ENCODE measurements at places on chromosomes 6 and 20.

GRCh38 chr6:157755746-157756411, 67.2 kb upstream of the SNX9 start:
- no peak for DNase-seq

GRCh38 chr6:161217628-161218027, 56.2 kb downstream of the AGPAT4 start:
- DNase-seq: no peak

DNA sequence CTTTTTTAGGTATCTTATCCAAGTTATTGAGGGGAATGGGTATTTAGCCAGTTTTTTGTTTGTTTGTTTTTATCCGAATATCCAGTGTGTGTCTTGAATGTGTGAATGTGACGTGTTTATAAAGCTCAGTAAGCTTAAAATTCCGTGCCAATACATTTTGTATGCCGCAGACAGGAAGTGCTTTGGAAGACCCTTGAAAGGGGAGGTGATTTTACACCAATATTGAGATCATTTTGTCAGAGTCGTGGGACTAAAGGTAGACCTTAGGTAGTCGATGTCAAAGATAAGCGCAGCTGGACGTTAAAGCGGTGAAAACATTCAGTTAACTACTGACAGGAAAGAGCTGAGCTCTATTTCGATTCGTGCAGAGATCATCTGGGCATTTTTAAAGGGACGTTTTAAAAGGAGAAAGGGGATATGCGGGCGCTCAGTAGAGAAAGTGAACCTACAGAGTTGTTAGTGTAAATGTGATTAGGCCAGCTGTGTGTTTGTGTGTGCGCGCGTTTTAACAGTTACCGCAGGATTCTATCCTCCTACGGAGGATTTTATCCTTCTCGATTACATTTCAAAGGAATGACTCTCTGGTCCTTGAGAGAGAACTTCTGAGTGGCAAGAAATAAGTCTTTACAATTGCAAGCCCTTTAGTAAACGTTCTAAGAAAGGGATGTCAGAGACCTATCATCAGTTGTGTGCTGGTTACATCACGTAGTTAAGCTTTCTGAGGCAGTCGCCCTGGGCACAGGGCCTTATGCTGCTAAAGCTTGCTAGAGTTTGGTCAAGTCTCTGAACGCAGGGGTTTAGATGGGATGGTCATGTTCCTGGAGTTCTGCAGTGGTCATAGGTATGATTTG, 625 bp upstream of the ECHDC1 start:
- peak; percentile 80 for DNase-seq

DNA sequence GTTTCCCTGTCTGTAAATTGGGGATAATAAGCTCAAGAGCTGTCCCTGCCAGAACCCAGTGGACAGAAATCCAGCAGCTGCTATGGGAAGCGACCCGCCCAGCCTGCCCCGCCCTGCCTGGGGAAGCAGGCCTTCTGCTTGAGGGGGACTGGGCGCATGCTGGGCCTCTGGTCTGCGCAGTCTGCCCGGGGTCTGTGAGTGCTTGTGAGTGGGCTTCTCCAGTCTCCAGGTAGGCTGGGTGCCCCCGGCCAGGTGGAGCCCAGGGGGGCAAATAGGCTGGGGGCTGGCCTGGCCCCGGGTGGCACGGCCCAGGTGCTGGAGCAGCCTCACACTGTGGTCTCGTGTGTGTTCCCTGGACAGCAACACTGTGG, 648 bp upstream of the RBBP8NL start:
- no peak for DNase-seq

GRCh38 chr6:145406783-145407182, 328.5 kb downstream of the EPM2A start:
- no peak for DNase-seq

DNA sequence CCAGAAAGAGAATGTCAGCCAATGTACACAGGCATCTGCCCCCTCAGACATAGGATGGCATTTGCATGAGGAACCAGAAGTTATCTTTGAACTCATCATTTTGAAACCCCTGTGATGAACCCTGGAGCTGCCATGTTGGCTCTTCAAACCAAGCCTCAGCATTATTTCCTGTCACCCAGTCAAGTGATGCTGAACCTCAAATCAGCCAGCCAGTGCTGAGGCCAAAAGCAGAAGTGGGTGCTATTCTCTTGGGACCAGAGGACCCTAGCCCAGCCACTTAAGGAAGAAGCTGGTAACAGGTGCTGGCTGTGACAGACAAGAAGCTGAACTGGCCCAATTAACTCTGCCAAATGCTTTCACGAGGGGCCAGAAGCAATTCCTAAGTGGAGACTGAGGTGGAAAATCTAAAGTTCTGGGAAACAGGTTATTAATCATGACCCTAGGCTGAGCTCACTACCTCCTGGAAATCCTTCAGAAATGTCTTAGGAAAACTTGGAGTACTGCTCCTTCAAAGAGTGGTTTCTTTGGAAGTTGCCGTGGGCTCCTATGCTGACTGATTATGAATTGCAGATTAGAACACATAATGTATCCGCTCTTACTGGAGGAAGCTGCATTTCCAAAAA, 4.0 kb downstream of the PKIG start:
- no peak for DNase-seq

- DNase-seq: no peak
Observed at GRCh38 chr20:58019850-58020625, 208.4 kb downstream of the ANKRD60 start.

GRCh38 chr20:30601974-30602373, 655.5 kb upstream of the DEFB115 start:
- no peak for DNase-seq

GRCh38 chr6:84150705-84151104, 76.7 kb downstream of the CEP162 start:
- DNase-seq: no peak
